Suprapubic skin (tissue), 4 donors: ENCODE measurements at places on chromosomes 5 and 9. TPM values are rescaled to one million over a fixed set of nuclear protein-coding genes. Genes with fewer than 3 reads are reported as not detected.

DNA sequence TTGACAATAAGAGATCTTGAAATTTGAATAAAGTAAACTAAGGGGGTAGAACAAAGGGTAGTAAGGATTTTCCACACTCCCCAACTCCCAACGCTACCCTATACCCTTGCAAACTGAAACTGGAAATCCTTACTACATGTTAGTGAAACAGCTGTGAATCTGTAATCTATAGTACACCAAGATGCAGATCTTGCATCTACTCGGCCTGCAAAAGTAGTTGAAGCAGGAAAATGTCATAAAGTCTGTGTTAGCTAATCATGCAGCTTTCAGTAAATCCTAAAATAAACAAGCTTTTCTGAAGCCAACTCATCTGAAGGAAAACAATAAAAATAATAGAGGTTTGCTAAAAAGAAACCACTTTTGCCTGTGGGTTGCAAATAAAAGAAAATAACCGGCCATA lies 1242.0 kb upstream of the ACO1 start:
- no peak for DNase-seq

GRCh38 chr9:75105841-75106240 lies 17.5 kb downstream of the OSTF1 start:
- no peak for DNase-seq

PIP5K1B gene
- 1.7 TPM for total RNA-seq

FOXD4L5 gene
- not detected for total RNA-seq

APBA1 gene
- 12.3 TPM for total RNA-seq

SPATA31E1 gene
- total RNA-seq, result not detected

PCDHGB2 gene
- 2.9 TPM for total RNA-seq
